Upper lobe of right lung (tissue), 1 donor: ENCODE measurements at places on chromosomes 1 and 21.

GRCh38 chr1:72869873-72870272 is 587.5 kb upstream of the NEGR1 start:
- no peaks in the 10 kb centered on the region for H3K4me1 ChIP-seq
- DNase-seq = no peak
- H3K27me3 ChIP-seq = no peaks in the 10 kb centered on the region

DNA sequence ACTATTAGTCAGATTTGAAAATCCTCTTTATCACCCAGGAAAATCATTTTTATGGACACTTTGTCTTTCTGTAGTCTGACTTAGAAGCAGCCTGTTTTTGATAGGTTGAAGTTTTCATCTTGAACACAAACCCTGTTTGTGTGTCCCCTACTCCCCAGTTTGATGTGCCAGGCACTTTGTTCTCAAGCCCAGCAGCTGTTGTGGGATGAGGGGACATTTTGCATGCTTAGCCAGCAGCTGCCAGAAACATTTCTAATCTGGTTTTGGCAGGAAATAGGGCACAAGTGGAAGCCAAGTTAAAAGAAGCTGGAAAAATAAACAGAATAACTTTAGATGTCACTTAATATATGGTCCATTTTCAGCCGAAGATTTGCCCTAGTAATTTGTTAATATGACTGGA is 29.9 kb downstream of the ACTN2 start:
- H3K27ac ChIP-seq = no peak overlapping the region
- H3K36me3 ChIP-seq = no peaks in the 10 kb centered on the region

- no peak for DNase-seq
- H3K27ac ChIP-seq = no peak overlapping the region
- H3K36me3 ChIP-seq = no peaks in the 10 kb centered on the region
- no peaks in the 10 kb centered on the region for H3K27me3 ChIP-seq
These were observed 67.8 kb downstream of the ITPKB start for GRCh38 chr1:226671277-226671676.

DNA sequence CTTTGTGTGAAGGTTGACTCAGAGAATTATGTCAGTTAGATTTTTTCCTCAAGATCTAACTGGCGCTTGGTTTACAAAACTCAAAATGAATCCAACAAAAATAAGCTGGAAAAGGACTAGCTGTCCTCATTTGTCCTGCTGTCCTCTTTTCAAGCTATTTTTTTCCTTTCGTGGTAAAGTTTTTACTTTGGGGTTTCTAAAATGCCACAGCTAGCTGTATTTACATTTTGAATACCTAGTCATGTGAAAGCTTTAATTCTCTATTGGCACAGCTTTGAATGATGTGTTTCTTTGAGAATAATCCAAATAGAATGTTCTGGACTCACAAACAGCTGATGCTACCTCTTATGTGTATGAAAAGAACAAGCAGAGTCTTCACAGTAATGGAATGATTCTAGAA is 673.6 kb upstream of the NR5A2 start:
- H3K27ac ChIP-seq = no peak overlapping the region
- H3K4me3 ChIP-seq = no peak overlapping the region
- DNase-seq = no peak
- H3K36me3 ChIP-seq = no peaks in the 10 kb centered on the region

DNA sequence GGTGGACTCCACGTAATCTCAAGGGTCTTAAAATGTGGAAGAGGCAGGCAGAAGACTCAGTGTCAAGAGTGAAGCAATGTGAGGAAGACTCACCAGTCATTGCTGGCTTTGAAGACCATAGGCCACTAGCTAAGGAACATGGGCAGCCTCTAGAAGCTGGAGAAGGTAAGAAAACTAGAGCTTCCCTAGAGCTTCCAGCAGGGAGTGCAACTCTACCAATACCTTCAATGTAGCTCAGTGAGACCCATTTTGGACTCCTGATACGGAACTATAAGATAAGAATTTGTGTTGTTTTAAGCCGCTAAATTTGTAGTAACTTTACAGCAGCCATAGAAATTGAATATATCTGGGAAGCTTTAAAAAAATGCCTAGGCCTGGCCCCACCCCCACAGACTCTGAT is 18.9 kb downstream of the METTL13 start:
- peaks cover 8% of the 10 kb centered on the region for H3K4me1 ChIP-seq
- DNase-seq = no peak
- no peak overlapping the region for H3K4me3 ChIP-seq
- peaks cover 27% of the 10 kb centered on the region for H3K36me3 ChIP-seq
- no peak overlapping the region for H3K27ac ChIP-seq

DNA sequence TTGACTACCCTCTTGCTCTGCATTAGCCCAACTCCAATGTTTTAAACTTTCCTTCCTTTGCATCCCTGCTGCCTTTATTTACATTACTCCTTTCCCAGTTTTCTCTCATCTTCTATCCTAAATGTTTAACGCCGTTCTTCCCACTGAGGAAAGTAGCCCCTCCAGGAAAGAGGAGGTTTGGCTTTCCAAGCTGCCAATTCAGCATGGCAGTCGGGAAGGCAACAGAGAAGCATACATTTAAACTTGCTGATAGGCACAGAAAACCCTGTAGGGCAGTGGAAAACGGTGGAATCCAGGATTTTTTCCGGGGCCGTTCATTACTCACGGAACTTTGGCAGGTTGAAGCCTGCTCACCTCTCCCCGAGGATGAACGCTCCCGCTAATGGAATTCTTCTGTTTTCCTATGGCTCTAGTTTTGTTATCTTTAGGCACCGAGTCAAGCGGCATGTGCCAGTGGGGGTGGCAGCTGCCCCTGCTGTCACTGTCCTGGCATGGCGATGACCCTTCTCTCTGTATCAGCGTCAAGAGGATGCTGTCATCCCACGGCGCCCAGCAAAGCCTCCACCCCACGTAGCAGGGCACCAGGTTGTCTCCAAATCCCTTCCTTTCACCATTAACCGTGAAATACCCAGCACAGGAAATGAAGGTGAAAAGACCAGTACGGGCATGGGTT is 48.3 kb downstream of the ZBTB18 start:
- no peak overlapping the region for H3K27ac ChIP-seq
- DNase-seq = no peak
- H3K4me1 ChIP-seq = peaks cover 7% of the 10 kb centered on the region
- peaks cover 8% of the 10 kb centered on the region for H3K27me3 ChIP-seq

DNA sequence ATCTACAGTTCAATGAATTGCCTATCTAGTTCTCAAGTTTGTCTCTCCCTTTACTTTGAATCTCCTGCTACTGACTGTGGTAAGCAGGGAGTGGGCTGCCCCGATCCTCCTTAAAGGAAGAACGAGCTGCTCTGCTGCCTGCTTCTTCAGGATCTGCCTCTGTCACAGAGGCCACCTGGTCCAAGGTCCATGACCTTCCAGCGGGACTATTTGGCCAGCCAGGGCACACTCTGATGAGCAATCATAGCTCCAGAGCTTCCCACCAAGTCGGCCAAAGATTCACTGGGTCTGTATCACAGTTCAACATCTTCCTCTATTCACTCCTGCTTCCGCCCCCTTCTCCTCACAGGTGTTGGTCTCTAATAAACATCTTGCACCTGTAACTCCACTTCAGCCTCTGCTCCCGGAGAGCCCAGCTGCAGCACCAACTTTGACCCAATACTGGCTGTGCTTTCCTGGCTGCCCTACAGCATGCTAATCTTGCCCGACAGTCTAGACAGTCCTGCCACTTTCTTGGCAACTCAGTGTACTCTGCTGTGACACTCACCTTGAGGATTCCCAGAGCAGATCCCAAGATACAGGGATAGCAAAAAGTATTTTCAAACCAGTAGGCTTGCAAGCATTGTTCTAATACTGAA is 16.9 kb upstream of the MAP10 start:
- no peaks in the 10 kb centered on the region for H3K27me3 ChIP-seq
- no peak overlapping the region for H3K4me3 ChIP-seq
- H3K27ac ChIP-seq = no peak overlapping the region

DNA sequence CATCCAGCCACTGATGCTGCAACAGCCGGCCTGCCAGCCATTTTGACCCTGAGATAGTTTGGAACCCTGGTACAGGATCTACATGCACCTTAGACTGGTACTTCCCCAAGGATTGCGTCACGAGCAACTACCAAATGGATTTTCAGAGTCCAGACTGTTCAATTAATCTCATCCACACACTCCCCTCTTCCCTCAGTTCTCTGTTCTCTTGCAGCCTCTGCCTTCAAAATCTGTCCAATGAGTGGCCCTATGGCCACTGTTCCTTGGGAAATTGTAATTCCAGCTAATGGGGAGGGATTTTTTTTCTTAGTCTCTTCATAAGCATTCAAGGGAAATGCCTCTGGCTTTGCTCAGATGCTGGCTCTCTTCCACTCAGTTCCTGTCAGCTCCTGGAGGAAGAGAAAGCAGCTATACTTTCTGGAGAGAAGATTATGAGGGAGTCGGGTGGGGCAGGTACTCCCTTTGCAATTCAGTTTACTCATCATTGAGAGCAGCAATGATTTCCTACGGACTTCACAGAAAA is 19.8 kb upstream of the UAP1 start:
- no peaks in the 10 kb centered on the region for H3K36me3 ChIP-seq
- H3K4me3 ChIP-seq = no peak overlapping the region
- no peak for DNase-seq
- H3K27me3 ChIP-seq = no peaks in the 10 kb centered on the region
- peak overlapping the region; percentile 15 for H3K27ac ChIP-seq
- H3K4me1 ChIP-seq = peaks cover 7% of the 10 kb centered on the region

- H3K27me3 ChIP-seq = no peaks in the 10 kb centered on the region
These were observed 28.1 kb downstream of the KCNA10 start for GRCh38 chr1:110490791-110491451.

GRCh38 chr1:228405979-228406228 is 731 bp downstream of the TRIM11 start:
- peak overlapping the region; percentile 80 for H3K4me3 ChIP-seq
- no peak for DNase-seq
- H3K27ac ChIP-seq = peak overlapping the region; percentile 87
- no peaks in the 10 kb centered on the region for H3K27me3 ChIP-seq
- H3K36me3 ChIP-seq = peaks cover 6% of the 10 kb centered on the region

- no peak for DNase-seq
- H3K27me3 ChIP-seq = no peaks in the 10 kb centered on the region
- H3K36me3 ChIP-seq = no peaks in the 10 kb centered on the region
- H3K4me1 ChIP-seq = peaks cover 10% of the 10 kb centered on the region
- H3K4me3 ChIP-seq = no peak overlapping the region
- no peak overlapping the region for H3K27ac ChIP-seq
These were observed 124.9 kb upstream of the TMEM51 start for GRCh38 chr1:15028616-15029015.

GRCh38 chr1:172322219-172323061 is 98.0 kb upstream of the C1orf105 start:
- no peaks in the 10 kb centered on the region for H3K27me3 ChIP-seq
- peak overlapping the region; percentile 21 for H3K4me3 ChIP-seq
- peak overlapping the region; percentile 78 for H3K27ac ChIP-seq
- no peaks in the 10 kb centered on the region for H3K36me3 ChIP-seq

GRCh38 chr1:166155108-166155507 is 11.7 kb downstream of the FAM78B start:
- no peaks in the 10 kb centered on the region for H3K36me3 ChIP-seq
- no peak overlapping the region for H3K4me3 ChIP-seq
- no peak overlapping the region for H3K27ac ChIP-seq
- DNase-seq = no peak
- no peaks in the 10 kb centered on the region for H3K4me1 ChIP-seq
- no peaks in the 10 kb centered on the region for H3K27me3 ChIP-seq

- H3K27ac ChIP-seq = no peak overlapping the region
- H3K4me1 ChIP-seq = peaks cover 6% of the 10 kb centered on the region
- DNase-seq = no peak
- no peak overlapping the region for H3K4me3 ChIP-seq
- H3K27me3 ChIP-seq = no peaks in the 10 kb centered on the region
These were observed 213.7 kb upstream of the VAMP3 start for GRCh38 chr1:7557301-7557891.

DNA sequence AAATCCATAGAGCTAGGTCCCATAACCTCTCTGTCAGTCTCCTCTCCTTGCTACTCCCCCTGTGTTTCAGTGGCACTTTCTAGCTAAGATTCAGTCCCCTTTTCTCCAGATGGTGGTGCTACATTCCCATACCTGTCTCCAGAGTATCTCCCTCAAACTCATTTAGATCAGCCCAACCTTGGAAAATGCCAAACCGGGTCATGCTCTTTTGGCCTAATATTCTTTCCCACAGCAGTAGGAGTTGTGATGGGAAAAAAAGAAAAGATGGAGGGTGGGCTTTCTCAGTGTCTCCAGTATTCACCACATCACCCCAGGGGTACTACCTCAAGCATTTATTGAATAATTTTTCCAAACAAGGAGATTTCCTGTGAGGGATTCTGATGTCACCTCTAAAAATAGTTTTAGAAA is 3.2 kb upstream of the RXFP4 start:
- DNase-seq = no peak
- H3K36me3 ChIP-seq = peaks cover 3% of the 10 kb centered on the region
- H3K4me1 ChIP-seq = peaks cover 60% of the 10 kb centered on the region
- no peaks in the 10 kb centered on the region for H3K27me3 ChIP-seq
- no peak overlapping the region for H3K4me3 ChIP-seq

- H3K4me1 ChIP-seq = peaks cover 16% of the 10 kb centered on the region
- no peak overlapping the region for H3K4me3 ChIP-seq
- H3K27me3 ChIP-seq = no peaks in the 10 kb centered on the region
- H3K36me3 ChIP-seq = no peaks in the 10 kb centered on the region
These were observed 13.8 kb downstream of the OPTC start for GRCh38 chr1:203507759-203508158.

GRCh38 chr1:179817789-179818188 is 59.8 kb downstream of the TOR1AIP2 start:
- no peak overlapping the region for H3K4me3 ChIP-seq
- no peaks in the 10 kb centered on the region for H3K27me3 ChIP-seq
- no peaks in the 10 kb centered on the region for H3K36me3 ChIP-seq
- no peak for DNase-seq

DNA sequence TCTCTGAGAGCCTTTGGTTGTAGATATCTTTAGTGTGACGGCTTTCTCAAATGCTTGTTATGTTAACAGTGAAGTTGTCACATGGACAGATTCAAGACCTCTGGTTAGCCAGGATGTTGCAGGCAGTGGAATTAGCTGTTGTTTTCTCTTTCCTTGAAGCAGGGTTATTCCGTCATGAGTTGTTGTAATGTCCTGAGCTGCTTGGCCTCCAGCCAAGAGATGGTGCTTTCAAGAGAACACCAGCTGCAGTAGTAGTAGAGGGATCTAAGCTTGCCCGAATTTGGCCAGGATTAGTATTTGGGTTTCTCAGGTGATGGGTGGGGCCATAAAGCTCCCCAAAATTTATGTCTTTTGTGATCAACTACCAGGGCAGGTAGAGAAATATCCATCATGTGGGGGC is 13.4 kb downstream of the KCNE1 start:
- H3K36me3 ChIP-seq = no peaks in the 10 kb centered on the region
- H3K4me3 ChIP-seq = no peak overlapping the region
- H3K27ac ChIP-seq = no peak overlapping the region
- H3K4me1 ChIP-seq = no peaks in the 10 kb centered on the region
- DNase-seq = no peak

GRCh38 chr1:6235296-6235677 is 477 bp downstream of the ICMT start:
- peak overlapping the region; percentile 36 for H3K27ac ChIP-seq
- peaks cover 11% of the 10 kb centered on the region for H3K4me1 ChIP-seq
- DNase-seq = peak; percentile 73
- H3K27me3 ChIP-seq = peaks cover 12% of the 10 kb centered on the region
- peaks cover 33% of the 10 kb centered on the region for H3K36me3 ChIP-seq

GRCh38 chr1:74775735-74776134 is 42.8 kb downstream of the TYW3 start:
- no peak overlapping the region for H3K27ac ChIP-seq
- DNase-seq = no peak
- no peak overlapping the region for H3K4me3 ChIP-seq
- no peaks in the 10 kb centered on the region for H3K4me1 ChIP-seq
